ENCODE measurements at places on chromosomes 1 and 21. TPM values are rescaled to one million over a fixed set of nuclear protein-coding genes. Genes with fewer than 3 reads are reported as not detected.

- no peaks in the 10 kb centered on the region for H3K27me3 ChIP-seq
- H3K27ac ChIP-seq: peak overlapping the region; percentile 48
- no peak overlapping the region for H3K4me3 ChIP-seq
- DNase-seq: no peak
- H3K4me1 ChIP-seq: peaks cover 27% of the 10 kb centered on the region
These were observed 19.6 kb upstream of the TARBP1 start for GRCh38 chr1:234498448-234499118.

- no peak overlapping the region for H3K27ac ChIP-seq
- H3K4me1 ChIP-seq: peaks cover 10% of the 10 kb centered on the region
- H3K36me3 ChIP-seq: no peaks in the 10 kb centered on the region
- peak overlapping the region; percentile 51 for H3K4me3 ChIP-seq
These were observed 760 bp upstream of the NPHP4 start for GRCh38 chr1:5992814-5993555.

DNA sequence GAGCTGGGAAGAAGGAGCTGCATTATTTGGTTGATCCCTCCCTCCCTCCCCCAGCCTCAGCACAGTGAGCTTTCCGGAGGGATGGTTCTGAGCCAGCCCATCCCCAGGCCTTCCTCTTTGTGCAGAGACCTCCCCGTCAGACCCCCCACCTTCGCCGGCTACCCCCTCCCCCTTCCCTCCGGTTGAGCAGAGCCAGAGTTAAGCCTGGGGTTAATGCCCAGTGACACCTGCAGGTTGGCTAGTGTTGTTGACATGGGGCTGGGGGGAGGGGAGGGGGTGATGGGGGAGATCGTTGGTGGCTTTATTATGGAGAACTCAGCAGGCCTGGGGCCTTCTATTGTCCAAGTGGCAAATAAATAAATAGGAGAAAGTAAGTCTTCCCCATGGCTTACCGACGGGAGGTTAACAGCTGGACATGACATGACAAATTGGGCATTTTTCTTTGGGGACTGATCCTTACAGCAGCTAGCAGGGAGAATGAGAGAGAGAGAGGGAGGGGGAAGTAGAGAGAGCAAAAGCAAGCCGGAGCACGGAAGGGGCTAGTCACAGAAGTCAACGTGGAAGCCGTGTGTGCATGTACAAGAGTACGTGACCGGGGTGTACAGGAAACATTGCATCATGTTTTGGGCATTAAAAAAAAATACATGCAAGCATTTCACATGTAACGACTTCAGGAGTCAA lies 131.1 kb downstream of the TMEM53 start:
- no peaks in the 10 kb centered on the region for H3K4me1 ChIP-seq
- H3K27me3 ChIP-seq: peaks cover 69% of the 10 kb centered on the region
- no peak overlapping the region for H3K4me3 ChIP-seq
- no peak for DNase-seq
- no peaks in the 10 kb centered on the region for H3K36me3 ChIP-seq

The GBP6 gene
- total RNA-seq: not detected

GRCh38 chr1:10682449-10683309 lies 113.8 kb downstream of the CASZ1 start:
- H3K4me3 ChIP-seq: no peak overlapping the region
- no peak overlapping the region for H3K27ac ChIP-seq
- DNase-seq: no peak
- peaks cover 5% of the 10 kb centered on the region for H3K27me3 ChIP-seq
- H3K4me1 ChIP-seq: peaks cover 11% of the 10 kb centered on the region

GRCh38 chr1:206700445-206701036 lies 15.8 kb downstream of the MAPKAPK2 start:
- no peaks in the 10 kb centered on the region for H3K27me3 ChIP-seq
- peaks cover 4% of the 10 kb centered on the region for H3K36me3 ChIP-seq
- H3K27ac ChIP-seq: peak overlapping the region; percentile 10
- H3K4me3 ChIP-seq: no peak overlapping the region

The HLX gene
- total RNA-seq: 4.3 TPM

DNA sequence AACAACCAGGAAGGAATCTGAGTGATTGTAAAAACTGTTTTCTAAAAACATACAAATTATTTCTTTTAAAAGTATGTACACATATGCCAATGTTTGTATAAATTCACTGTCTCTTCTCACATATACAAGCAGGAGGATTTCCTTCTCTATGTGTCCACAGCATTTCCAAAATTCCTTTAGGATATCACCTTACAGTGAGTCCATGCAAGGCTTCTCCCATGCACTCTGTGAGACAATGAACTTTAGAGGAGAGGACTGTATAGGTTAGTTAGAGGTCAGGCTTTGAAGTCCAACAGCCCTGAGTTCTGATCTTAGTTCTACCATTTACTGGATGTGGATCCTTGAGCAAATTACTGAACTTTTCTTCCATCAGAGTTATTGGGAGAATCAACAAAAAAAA lies 34.1 kb upstream of the USH2A start:
- H3K36me3 ChIP-seq: no peaks in the 10 kb centered on the region
- peaks cover 13% of the 10 kb centered on the region for H3K4me1 ChIP-seq
- no peak overlapping the region for H3K4me3 ChIP-seq

The MPZ gene
- total RNA-seq: 0.18 TPM

The TRIM46 gene
- 2.5 TPM for total RNA-seq

The RGS1 gene
- not detected for total RNA-seq

Measured in IMR-90 (cell line).